ENCODE measurements at places on chromosomes 5 and 9. TPM values are rescaled to one million over a fixed set of nuclear protein-coding genes. Genes with fewer than 3 reads are reported as not detected.

GRCh38 chr5:132444841-132445639 is 45.5 kb downstream of the IRF1 start:
- DNase-seq: no peak

- peak; percentile 9 for DNase-seq
Observed at GRCh38 chr5:1005904-1006655, 2.5 kb upstream of the NKD2 start.

GRCh38 chr9:78213712-78214111 is 22.2 kb upstream of the CEP78 start:
- DNase-seq: no peak

The RELL2 gene
- 3.0 TPM for total RNA-seq

The ADAMTS12 gene
- total RNA-seq: 9.8 TPM

- DNase-seq: no peak
Observed at GRCh38 chr5:114327987-114328386, 33.9 kb upstream of the KCNN2 start.

DNA sequence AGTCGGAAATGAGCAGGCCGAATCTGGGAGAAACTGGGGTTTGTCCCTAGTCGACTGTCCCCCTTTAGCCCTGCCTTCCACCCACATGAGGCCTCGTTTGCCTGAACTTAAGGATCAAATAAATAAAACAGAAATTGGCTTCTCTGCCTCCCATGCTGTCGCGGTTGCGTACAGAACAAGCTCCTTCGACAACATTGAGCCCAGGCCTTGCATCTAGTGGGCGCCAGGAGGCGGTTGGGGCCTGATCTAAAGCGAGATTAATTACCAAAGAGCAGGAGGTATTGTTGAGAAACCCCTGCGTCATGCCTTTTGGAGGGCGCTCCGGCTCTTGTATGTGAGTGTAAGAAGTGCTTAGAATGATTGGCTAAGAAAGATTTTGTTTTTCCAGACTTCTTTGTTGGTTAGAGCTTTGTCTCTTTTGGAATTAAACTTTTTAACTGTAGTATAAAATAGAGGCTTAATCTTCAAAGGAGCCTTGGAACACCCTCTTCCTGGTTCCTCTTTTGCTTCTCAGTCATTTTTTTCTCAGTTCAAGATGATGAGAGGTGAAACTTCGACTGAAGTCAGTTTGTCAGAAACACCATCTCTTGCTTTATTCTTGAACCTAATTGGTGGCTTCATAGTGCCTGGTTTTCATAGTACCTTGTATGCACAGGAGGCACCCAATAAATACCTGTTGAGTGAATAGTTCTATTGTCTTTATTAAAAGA is 828 bp downstream of the ATP6V0E1 start:
- DNase-seq: peak; percentile 59

DNA sequence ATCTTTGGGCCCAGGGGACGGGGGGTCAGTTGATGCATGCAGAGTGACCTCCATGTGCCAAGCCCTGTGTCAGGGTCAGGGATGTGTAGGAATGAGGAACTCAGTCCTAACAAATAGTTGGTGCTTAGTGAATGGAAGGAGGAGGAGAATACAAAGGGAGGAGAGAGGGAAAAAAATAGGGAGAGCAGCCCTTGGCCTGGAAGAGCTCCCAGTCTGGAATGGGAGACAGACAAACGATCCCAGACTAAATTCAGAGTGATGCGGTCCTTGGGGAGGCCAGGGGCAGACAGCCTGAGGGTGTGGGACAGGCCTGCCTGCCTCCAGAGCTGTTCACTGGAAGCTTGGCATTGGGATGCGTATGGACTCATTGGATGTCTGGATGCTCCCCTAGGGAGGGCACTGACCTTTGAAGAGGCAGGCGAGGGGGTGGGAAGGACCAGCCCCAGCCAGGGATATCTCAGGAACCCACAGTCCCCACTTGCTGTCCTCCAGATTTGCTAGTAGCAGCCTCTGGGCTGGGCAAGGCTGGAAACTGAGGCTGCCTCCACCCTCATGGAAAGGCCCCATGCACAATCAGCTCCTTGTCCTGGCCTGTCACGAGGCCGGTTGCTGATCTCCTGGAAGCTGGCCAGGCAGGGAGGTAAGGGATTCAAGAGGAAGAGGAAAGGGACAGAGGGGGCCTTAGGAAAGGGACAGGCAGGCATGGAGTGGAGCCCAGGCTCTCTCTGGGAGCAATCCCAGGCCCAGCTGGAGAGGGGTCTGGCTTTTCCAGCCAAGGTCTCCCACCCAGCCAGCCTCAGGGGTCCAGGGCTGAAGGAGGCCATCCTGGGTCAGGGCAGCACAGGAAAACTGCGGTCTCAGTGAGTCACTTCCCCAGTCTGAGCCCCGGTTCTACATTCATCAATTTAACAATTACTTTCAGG is 69.0 kb upstream of the GGTA1 start:
- peak; percentile 52 for DNase-seq

The FBP1 gene
- total RNA-seq: 3.1 TPM

The ESM1 gene
- total RNA-seq: not detected

The SPATA31D4 gene
- not detected for total RNA-seq

DNA sequence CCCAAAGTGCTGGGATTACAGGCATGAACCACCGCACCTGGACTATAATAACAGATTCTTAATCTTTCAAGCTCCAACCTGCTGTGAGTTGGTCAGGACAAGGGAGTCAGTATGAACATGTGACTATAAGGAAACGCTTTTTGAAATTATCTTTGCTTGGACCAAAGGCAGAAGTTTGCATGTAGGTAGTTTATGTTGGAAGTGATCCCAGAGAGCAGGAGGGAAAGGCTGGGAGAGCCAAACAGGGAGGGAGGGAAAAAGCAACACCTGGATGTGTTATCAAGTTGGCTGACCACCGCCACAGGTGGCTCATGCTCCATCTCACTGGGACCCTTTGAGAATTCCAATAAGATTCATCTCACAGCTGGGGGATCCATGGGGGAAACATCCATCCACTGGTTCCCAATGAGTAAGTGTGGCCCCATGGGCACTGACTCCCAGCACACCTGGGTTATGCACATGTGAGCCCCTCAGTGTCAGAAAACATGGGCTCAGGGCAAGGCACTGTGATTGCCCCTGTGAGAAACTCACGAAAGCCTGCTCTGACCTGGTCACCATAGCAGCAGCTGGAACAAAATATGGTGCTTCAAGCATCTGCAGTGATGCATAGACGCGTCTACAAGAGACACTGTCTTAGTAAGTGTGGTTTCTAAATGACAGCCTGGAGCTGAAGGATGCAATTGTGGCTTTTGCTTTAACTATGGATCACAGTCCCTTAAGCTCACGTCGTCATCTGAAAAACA is 62.1 kb downstream of the ARSB start:
- no peak for DNase-seq

The TLX3 gene
- not detected for total RNA-seq

DNA sequence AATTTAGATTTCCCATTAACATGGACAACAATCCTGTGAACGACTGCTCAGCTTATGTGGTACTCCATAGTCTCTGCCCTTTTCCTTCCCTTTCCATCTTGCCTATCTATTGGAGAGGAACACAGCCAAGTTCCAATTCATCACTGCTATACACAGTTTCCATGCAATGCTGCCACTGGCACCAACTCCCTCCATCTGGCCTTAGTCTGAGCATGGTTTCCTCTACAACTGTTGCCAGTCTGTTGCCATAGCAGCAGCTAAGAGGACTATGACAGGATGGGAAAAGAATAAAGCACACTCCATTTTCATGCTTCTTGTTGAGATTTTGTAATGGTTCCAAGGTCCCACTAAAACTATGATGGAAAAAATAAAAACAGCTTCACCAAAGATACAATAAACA is 189.0 kb downstream of the HCN1 start:
- no peak for DNase-seq

The PTGDS gene
- 191 TPM for total RNA-seq

The FIBCD1 gene
- 0.11 TPM for total RNA-seq

The SEMA5A gene
- total RNA-seq: 6.3 TPM

The SLC45A2 gene
- total RNA-seq: not detected

DNA sequence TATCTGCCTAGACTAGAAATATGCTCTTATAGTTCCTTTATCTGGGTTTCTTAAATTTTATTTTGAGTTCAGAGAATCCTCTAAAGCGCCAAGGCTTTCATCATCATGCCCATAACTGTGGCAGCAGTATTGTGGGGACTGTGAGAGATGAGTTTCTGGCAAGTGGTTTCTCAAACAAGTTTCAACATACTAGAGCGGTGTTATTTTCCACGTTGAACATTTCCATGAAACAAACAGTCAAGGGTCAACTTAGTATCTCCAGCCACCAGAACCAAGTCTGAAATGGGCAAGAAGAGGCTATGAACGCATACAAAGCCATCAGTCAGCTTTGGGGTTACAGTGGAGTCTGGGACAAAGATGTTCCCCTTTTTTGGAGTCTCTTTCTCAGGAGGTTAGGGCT is 40.3 kb downstream of the SERINC5 start:
- DNase-seq: no peak

- no peak for DNase-seq
Observed at GRCh38 chr9:130144703-130145102, 27.5 kb upstream of the NCS1 start.

- DNase-seq: no peak
Observed at GRCh38 chr9:21554813-21555212, 72.7 kb upstream of the IFNE start.

The CDH6 gene
- total RNA-seq: 19.2 TPM

- DNase-seq: no peak
Observed at GRCh38 chr5:127871503-127872153, 168.4 kb downstream of the CCDC192 start.

The LHX3 gene
- not detected for total RNA-seq

The EQTN gene
- 2.3 TPM for total RNA-seq

DNA sequence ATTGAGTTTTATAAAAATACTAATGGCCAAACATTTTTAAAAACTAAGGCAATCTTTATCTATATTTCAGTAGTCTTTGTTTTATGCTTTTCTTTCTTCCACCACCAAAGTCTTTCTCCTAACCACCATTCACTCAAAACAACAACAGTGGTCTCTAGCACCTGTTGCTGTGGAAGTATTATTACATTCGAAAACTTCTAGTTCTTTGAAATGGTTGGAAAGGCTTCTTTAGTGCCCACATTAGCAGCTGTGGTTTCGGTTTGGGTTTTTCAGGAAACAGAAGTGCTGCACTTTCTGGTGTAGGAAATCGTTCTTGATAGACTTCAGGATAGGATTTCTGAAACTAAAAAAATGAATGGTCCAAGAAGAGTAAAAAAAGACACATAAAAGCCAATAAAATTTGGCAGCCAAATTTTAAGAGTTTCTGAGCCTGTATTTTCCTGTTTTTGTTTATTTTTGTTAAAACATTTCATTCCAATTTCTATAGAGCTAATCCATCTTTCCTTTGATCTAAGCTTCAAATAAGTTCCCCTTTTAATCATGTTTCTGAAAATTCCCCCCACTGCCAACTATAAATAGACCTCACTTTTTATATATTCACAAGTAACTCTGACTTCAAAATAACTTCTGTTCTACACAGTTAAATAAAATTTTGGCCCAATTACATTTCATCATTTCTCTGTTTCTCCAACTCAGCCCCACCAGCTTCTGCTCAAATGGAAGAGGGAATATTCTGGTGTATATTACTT is 102.2 kb downstream of the DEPDC1B start:
- DNase-seq: no peak

The TAF7 gene
- 65.1 TPM for total RNA-seq

DNA sequence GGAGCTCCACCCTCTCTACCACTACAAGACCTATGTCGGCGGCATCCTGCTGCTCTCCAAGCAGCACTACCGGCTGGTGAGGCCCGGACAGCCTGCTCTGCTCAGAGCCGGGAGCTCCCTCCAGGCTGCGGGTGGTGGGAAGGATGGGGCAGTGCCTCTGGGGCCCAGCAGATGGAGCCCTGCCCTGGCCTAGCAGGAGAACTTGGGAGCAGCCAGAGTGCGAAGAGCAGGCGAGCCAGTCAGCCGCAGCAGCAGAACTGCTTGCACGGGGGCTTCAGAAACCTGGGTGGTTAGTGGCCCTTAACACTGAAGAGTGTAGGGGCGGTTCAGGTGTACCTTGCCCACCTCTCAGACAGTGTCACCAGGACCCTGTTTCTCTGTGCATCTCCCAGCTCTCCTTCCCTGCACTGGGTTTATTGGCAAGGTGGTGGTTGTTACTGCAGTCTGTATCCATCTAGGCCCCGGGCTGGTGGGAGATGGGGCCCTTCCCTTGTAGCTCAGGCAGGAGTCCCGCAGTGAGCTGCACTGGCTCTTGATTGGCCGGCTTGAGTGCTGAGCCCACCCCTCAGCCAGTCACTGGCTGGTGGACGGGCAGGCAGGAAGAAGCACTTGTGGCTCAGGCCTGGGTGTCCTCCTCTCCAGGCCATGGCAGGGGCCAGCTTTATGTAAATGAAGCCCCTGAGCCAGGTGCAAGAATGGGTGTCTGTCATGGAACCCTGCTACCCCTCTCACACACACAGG is 7.7 kb downstream of the B4GALT7 start:
- DNase-seq: peak; percentile 71

GRCh38 chr5:97163790-97164285 is 19.2 kb downstream of the RIOK2 start:
- no peak for DNase-seq

DNA sequence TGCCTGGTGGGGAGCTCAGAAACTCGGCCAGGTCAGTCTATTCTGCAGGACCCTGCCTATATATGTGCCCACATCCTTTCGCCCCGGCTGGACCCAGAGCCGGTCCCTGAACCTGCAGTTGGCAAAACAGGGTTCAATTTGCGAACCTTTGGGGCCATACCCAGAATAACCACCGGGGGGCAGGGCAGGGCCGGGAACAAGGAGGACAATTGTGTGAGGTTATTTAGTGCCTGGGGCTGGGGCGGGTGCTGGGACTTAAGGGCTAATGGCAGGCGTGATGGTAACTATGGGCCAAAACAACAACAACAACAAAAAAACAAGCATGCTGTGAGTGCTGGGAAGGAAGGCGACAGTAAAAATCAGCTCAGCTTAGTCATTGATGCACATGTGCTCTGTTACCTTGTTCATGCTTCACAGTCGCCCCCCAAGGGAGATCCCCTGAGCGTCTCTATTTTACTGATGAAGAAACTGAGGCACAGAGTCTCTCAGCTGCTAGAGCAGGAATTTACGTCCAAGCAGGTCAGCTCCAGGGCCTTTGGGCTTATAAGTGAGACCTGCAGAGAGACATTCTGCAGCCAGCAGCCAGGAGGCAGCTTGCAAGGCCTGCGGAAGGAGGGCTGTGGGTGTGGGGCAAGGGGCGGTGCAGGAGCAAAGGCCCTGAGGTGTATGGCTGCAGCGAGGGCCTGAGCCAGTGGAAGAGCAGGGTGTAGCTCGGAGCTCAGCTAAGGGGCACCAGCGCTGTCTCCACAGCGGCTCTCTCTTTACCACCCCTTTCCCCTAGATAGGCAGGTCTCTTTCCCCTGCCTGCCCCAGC is 106.0 kb downstream of the PHF2 start:
- peak; percentile 58 for DNase-seq

- DNase-seq: no peak
Observed at GRCh38 chr5:158301186-158301585, 442.2 kb upstream of the CLINT1 start.

GRCh38 chr9:130030651-130031127 is 12.3 kb downstream of the FNBP1 start:
- no peak for DNase-seq

GRCh38 chr9:86713970-86714369 is 233.3 kb downstream of the GAS1 start:
- DNase-seq: no peak

- no peak for DNase-seq
Observed at GRCh38 chr5:102090770-102091169, 205.3 kb downstream of the SLCO4C1 start.
